ENCODE measurements at places on chromosomes 7 and 10.
A peak's percentile ranks its signal among the peaks of the same experiment; 100 is the strongest.

DNA sequence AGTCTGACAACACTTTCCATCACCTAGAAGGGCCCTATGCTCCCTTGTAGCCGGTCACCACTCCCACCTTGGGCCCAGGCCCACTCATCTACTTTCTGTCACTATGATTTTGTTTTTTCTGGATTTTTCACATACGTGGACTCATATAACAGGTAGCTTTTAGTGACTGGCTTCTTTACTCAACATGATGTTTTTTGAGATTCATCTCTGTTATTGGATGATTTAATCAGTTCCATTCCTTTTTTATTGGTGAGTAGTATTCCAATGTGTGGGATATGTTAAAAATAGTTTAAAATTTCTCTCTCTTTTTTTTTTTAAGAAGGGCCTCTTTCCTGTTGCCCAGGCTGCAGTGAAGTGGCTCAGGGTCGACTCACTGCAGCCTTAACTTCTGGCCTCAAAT lies 9.3 kb downstream of the PALD1 start:
- no peak for DNase-seq

- no peak for DNase-seq
Measured at GRCh38 chr10:114042895-114043531, 653 bp upstream of the ADRB1 start.

- DNase-seq: no peak
Measured at GRCh38 chr10:128938558-128938957, 528.5 kb upstream of the MGMT start.

DNA sequence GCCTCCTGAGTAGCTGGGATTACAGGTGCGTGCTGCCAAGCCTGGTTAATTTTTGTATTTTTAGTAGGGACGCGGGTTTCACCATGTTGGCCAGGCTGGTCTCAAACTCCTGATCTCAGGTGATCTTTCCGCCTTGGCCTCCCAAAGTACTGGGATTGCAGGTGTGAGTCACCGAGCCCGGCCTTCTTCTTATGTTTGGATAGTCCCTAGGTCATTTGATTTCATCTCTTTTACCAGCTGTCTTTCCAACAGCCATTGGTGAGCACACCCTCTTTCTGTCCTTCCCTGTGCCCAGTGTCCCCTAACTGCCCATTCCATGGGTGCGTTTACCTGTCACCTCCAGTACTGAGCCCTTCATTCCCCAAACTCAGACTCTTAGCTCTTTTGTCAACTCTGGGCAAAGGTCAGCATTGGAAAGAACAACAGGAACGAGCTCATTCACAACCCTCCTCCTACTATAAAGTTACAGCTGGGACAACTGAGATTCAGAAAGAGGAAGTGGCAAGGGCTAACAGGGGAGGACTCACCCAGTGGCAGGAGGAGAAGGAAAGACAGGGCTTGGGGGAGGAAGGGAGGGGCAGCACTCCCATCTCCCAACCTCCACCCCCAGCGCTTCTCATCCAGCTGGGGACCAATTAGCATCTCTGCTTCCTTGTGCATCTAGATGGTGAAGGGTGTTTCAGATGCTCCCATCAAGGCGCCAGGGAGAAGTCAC lies 5.6 kb downstream of the SSC4D start:
- DNase-seq: no peak

DNA sequence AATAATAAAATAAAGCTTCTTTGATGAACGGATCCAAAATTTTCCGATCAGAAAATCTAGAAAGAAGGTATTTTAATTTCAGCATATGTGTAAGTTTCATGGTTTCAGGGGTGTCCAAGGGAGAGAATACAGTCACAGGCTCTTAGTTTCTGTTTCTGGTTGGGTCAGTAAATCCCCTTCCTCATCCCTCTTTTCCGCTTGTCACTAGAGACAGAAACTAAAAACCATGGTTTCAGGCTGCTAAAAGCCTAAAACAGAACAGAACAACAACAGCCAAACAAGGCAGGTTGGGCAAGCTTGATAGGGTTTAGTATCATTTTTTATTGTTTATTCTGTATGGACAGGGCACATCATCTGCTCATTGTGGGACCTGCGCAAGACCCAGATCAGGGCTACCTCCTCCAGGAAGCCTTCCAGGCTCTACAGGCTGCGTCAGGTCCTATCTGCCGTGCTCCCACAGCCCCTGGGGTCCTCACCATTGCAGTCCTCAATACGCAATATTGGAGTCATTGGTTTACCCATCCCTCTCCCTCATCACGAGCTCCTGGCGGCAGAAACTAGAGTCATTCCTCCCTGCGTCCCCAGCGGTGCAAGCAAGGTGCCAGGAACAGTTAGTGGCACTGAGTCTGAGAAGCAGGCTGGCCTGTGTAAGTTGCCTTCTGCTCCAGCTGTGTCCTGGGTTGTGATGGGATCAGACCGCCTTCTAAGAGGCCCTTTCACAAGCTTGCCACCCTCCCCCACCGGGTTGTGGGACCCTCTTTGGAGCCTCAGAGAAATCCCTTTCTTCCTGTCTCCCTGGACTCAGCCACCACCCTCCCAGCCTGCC lies 70.2 kb upstream of the CUX1 start:
- no peak for DNase-seq

DNA sequence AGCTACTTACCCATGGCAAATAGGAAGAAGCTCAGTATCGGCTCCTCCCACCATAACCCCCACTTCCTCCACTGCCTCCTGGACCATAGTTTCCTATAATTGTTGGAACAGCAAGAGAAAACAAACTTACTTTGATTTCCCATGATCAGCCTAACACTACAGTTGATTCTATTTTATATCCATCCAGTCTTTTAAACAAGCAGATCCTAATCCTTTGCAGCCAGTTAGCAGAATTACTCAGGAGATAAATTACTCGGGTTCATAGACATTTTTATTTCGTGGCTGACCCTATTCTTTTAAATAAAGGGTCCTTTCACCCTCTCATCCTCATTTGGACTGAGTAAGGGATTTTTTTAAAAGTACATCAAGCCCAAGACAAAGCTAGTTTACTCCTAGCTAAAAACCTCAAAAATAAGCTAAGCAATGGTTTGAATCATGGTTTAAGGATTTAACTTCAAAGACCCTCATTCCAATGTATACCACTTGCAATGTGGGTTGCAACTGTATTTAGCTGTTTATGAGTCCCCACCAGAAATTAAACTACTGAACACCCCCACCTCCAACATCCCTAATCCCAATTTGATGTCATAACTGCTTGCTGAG lies 8.0 kb downstream of the HNRNPA2B1 start:
- DNase-seq: no peak

DNA sequence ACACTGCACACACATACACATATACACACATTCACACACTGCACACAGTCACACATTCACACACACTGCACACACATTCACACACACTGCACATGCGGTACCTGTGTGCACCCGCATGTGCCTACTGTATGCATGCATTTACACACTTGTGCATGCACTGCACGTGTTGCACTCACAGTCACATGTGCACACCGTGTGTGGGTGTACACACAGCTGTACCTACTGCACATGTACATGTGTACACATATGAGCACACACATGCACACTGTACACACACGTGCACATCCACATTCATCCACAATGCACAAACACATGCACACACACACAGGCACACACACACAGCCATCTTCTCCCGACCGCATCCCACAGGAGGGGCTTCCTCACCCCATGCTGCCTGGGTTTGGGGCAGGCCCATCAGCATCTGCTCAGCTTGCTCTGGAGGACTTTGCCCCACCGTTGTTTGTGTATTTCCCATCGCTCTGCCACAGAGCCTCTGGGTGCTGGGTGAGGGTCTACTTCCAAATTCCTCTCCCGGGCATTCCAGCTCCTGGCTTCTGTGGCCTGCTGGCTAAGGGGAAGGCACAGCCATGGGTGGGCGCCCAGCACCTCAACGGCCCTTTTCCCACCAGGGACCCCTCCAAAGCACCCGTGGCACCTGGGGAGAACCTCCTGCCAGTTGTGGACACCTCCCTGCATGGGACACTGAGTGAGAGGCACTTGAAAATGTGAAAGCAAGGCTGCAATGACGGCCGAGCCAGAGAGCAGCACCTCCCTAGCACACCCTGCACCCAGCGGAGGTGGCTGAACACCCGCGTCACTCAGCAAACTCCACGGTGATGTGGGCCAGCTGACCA lies 324.3 kb downstream of the PTPRN2 start:
- no peak for DNase-seq

- peak; percentile 4 for DNase-seq
Measured at GRCh38 chr7:155066417-155066950, 3.6 kb upstream of the HTR5A start.

GRCh38 chr7:155533827-155534690 lies 12.3 kb downstream of the CNPY1 start:
- DNase-seq: no peak

GRCh38 chr7:152660021-152660420 lies 15.9 kb downstream of the XRCC2 start:
- DNase-seq: no peak

- DNase-seq: no peak
Measured at GRCh38 chr7:13991791-13992595, 2.5 kb upstream of the ETV1 start.

- no peak for DNase-seq
Measured at GRCh38 chr10:132139526-132139925, 47.2 kb upstream of the DPYSL4 start.

DNA sequence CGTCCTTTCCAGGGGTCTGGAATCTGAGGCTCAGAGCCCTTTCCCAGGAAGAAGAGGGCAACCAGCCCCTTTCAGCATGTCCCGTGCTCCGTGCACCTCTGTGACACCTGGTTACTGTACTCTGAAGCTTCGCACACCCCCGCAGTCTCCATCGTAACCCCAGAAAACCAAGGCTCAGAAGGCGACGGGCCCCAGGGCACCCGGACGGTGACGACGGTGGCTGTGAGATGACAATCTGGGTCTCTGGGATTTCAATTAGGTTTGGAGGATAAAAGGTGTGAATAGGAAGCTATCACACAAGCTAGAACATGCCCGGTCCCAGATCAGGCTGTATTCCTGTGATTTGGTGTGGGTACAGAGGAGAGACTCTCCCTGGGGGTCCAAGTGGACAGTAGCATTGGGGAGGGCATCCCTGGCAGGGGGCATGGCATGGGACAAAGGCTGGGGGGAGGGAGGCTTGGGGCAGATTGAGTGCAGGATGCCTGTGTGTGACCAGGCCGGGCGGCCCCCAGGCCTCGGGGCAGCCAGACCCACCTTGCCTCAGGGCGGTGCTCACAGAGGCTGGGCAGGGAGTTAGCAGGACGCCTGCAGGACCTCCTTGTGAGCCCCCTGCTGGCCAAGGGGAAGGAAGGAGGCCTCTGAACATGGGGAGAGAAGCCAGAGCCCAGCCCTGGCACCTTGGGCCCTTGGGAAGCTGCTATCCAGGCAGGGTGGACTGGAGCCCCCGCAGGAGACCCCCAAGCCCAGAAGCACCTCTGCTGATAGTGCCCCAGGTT lies 23.4 kb upstream of the PSMG3 start:
- no peak for DNase-seq

DNA sequence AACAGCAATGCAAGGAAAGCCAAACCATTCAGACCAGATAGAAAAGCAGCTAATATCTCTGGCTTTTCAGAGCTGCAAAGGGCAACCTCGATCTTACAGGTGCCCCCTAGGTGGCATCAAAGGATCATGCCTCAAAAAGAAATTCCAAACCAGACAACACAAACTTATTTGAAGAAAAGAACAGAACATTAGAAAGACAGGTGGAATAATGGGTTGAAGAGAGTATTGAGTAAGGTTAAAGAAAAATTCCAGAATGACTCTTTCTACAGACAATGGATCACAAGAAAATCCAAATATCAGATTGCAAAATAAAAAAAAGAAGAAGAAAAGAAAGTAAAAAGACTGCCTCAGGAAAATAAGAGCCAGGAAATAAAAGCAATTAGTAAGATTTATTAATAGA lies 213.7 kb downstream of the ELMO1 start:
- no peak for DNase-seq

DNA sequence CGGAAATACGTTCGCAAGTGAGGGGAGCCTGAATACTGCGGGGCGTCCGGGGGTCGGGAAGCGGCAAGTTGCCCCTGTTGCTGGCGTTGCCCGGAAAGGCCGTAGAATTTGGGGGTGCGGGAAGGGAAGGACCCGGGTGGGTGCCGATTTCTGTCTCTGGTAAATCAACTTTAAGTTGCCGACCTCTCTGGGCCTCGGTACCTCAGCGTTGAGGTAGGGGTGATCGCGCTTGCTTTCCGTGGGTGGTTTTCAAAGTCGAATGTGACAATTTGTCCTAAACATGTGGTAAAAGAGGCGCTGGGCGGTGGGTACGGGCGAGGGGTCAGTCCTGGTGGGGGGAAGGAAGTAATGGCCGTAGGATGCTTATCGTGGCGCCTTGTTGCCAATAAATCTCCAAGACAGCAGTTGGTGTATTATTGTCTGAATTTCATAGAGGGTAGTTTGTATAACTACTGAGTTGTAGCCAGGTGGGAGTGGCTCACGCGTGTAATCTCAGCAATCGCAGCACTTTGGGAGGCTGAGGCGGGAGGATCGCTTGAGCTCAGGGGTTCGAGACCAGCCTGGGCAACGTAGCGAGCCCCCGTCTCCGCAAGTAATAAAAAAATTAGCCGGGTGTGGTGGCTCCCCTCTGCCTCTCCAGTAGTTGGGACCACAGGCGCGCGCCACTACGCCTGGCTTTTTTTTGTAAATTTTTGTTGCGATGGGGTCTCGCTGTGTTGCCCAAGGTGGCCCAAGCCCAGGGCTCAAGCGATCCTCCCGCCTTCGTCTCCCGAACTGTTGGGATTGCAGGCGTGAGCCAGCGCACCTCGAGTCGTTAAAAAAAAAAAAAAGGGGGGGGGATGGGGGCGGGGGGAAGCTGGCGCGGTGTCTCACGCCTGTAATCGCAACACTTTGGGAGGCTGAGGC lies 644 bp downstream of the BUD23 start:
- no peak for DNase-seq

DNA sequence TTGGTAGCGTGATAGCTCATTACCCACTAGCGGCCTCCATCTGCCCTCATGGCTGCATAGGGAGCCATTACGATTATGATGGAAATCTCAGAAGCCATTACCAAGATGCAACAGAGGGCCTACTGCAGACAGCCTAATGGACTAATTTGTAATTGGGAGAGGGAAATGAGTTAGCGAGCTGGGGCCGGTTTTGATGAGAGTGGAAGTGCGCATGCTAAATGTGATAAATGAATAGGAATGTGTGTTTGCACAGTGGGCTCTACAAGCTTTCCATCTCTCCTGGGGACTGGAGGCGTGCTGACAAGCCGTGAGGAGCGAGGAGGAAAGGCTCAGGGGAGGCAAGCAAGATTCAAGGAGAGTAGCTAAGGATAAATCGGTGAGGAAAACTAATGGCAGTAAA lies 644.5 kb upstream of the GALNT17 start:
- no peak for DNase-seq

- peak; percentile 87 for DNase-seq
Measured at GRCh38 chr10:25080880-25081581, 64.6 kb downstream of the THNSL1 start.

DNA sequence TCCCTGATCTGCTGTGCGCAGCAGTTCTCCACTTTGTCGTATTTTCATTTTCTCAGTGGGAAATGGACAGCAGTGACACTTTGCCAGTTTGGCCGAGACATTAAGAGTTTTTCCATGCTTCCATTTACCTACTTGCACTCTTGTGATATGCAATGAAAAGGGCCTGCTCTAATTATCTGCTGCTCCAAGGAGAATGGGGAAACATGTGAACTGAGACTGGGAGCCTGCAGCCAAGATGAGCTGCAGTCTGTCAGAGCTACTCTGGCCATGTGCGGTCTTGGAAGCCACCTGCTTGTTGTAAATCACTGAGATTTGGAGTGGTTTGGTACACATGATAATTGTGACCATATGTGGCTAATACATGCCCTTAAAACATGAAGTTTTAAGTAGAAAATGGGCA lies 586.6 kb upstream of the POT1 start:
- no peak for DNase-seq

- no peak for DNase-seq
Measured at GRCh38 chr7:50349399-50349798, 44.9 kb downstream of the IKZF1 start.

GRCh38 chr7:77537778-77538280 lies 734 bp downstream of the PTPN12 start:
- no peak for DNase-seq

All from BJ (cell line).